GM23248 (cell line): ENCODE measurements at places on chromosomes 13 and 19.

DNA sequence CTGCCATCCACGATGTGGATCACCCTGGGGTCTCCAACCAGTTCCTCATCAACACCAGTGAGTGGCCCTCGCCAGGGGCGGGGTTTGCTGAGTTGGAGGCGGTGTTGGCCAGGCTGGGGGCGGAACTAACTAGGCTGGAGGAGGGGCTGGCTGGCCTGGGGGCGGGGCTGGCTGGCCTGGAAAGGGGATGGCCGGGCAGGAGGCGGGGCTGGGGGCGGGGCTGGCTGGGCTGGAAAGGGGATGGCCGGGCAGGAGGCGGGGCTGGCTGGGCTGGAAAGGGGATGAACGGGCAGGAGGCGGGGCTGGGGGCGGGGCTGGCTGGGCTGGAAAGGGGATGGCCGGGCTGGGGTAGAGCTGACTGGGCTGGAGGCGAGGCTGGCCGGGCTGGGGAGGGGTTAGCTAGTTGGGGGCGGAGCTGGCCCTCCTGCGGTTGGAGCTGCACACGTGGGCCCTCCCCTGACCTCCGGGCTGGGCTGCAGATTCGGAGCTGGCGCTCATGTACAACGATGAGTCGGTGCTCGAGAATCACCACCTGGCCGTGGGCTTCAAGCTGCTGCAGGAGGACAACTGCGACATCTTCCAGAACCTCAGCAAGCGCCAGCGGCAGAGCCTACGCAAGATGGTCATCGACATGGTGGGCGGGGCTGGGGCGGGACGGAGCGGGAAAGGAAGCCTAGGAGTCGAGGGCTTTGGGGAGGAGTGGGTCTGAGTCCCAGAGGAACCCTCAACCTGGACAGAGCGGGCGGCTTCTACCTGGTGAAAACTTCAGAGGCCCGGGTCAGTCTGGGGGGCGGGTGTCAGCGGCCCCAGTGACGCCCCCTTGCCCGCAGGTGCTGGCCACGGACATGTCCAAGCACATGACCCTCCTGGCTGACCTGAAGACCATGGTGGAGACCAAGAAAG is 41.0 kb downstream of the PDE4A start:
- no peaks in the 10 kb centered on the region for H3K27me3 ChIP-seq
- DNase-seq = peak; percentile 87
- H3K4me1 ChIP-seq = no peaks in the 10 kb centered on the region
- peak overlapping the region; percentile 54; the same call in 1 of the 2 replicates for H3K4me3 ChIP-seq
- no peaks in the 10 kb centered on the region for H3K36me3 ChIP-seq
- H3K27ac ChIP-seq = no peak overlapping the region

GRCh38 chr13:113119166-113119821 is 3.3 kb upstream of the F10 start:
- H3K4me1 ChIP-seq = no peaks in the 10 kb centered on the region
- H3K4me3 ChIP-seq = no peak overlapping the region
- H3K36me3 ChIP-seq = no peaks in the 10 kb centered on the region
- no peaks in the 10 kb centered on the region for H3K27me3 ChIP-seq
- no peak for DNase-seq
- H3K27ac ChIP-seq = no peak overlapping the region

- H3K27me3 ChIP-seq = no peaks in the 10 kb centered on the region
- H3K4me1 ChIP-seq = peaks cover 34% of the 10 kb centered on the region
- H3K4me3 ChIP-seq = peak overlapping the region; percentile 84
Measured at GRCh38 chr13:30466358-30466714, 600 bp upstream of the HMGB1 start.

DNA sequence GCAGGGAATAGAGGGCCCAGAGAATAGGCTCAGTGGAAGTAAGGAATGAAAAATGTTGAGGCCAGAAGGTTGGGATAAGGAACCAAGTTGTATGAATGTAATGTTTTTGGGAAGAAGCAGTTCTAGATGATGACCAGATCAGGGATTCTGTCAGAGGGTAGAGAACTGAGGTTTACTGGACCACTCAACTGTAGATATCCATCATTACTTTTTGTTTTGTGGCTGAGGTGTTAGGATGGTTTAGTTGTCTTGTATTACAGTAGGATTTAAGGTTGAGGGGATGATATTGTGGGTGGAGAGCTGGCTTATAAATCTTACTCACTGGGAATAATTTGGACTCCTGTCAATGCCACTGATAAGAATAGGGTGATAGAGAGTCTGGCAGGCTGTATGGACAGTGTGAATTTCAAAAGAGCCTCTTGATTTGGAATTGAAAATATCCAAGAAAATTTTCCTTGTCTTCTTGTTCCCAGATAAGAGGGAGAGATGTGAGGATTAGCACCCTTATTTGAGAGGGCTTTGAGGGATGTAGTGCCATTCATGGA is 22.6 kb downstream of the NDFIP2 start:
- no peak overlapping the region for H3K27ac ChIP-seq
- no peaks in the 10 kb centered on the region for H3K36me3 ChIP-seq
- no peak overlapping the region for H3K4me3 ChIP-seq
- no peaks in the 10 kb centered on the region for H3K27me3 ChIP-seq

GRCh38 chr13:96646515-96647211 is 347.6 kb downstream of the OXGR1 start:
- H3K27ac ChIP-seq = no peak overlapping the region
- no peaks in the 10 kb centered on the region for H3K27me3 ChIP-seq
- DNase-seq = no peak
- no peaks in the 10 kb centered on the region for H3K36me3 ChIP-seq
- H3K4me1 ChIP-seq = peaks cover 10% of the 10 kb centered on the region
- H3K4me3 ChIP-seq = no peak overlapping the region

- H3K36me3 ChIP-seq = no peaks in the 10 kb centered on the region
- peak; percentile 92 for DNase-seq
- H3K4me1 ChIP-seq = peaks cover 14% of the 10 kb centered on the region
- H3K27me3 ChIP-seq = no peaks in the 10 kb centered on the region
- peak overlapping the region; percentile 82 for H3K4me3 ChIP-seq
- peak overlapping the region; percentile 75 for H3K27ac ChIP-seq
Measured at GRCh38 chr19:14434543-14435319, 1.6 kb downstream of the PKN1 start.
